ENCODE measurements at places on chromosomes 5 and 9. TPM values are rescaled to one million over a fixed set of nuclear protein-coding genes. Genes with fewer than 3 reads are reported as not detected.

The NPM1 gene
- 2,729 TPM for total RNA-seq

The SELENOP gene
- not detected for total RNA-seq

The STC2 gene
- total RNA-seq, result 25.4 TPM

The SHC3 gene
- not detected for total RNA-seq

The BBLN gene
- total RNA-seq, result 106 TPM

The PCDHGB3 gene
- 0.66 TPM for total RNA-seq

The GRIA1 gene
- total RNA-seq, result not detected

The ANKDD1B gene
- 0.22 TPM for total RNA-seq

The ZFP37 gene
- total RNA-seq, result 0.32 TPM

The OR13C3 gene
- total RNA-seq, result not detected

The SLC6A19 gene
- not detected for total RNA-seq

The CCIN gene
- total RNA-seq, result not detected

The ZNF366 gene
- not detected for total RNA-seq

DNA sequence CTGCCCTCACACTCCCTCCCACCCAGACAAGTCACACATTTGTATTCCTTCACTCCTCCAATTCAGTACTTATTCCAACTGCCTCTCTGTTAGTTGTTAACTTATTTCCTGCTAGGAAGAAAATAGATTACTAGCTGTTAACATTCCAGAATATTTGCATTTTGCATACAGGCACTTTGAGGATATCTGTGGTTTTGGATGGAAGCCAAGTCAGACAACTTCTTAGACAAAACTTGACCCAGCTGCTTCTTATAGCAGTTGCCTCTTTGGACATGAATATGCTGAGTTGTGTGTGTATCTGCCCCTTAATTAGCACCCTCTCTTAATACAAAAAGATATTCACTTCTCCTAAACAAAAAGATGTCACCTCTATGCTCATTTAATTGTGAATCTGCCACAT lies 1280.6 kb upstream of the ACO1 start:
- no peak overlapping the region for H3K4me3 ChIP-seq
- H3K36me3 ChIP-seq, result no peaks in the 10 kb centered on the region
- DNase-seq, result no peak
- H3K4me1 ChIP-seq, result no peaks in the 10 kb centered on the region
- peaks cover 3% of the 10 kb centered on the region for H3K27me3 ChIP-seq

DNA sequence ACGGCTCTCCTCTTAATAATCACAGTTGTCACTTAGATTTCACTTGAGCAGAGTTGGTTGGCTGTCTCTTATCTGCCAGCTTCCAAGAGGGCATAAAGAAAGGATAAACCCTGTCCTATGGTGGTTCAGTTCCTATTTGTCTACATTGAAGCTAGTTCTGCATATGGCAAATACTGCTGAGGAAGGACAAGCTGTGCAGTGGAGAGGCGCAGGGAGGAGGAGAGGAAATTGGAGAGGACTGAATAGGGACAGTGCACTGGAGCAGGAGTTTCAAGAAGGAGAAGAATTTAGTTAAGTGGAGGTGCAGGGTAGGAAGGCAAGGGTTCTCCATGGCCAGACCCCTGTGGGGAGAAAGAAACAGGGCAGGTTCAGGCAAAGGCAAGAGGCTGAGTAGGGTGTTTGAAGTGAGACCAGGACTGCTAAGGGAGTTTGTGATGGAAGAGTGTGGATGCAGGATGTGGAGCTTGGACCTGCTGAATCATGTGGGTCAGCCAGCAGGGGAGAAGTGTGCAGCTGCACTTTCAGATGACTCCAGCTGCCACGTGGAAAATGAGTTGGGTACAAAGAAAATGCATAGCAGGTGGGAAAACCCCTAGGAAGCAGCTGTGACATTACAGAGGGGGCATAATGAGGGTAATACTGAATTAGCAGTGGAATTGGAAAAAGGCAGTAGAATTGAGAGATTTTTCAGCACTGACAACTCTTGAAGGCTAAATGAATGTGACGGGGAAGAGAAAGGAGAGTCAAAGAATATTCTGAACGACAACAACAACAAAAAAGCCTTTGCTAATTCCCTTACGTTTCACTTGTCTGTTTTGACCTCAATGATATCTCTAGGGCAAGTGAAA lies 66.8 kb downstream of the MAMDC2 start:
- no peak overlapping the region for H3K27ac ChIP-seq
- peaks cover 15% of the 10 kb centered on the region for H3K4me1 ChIP-seq
- no peaks in the 10 kb centered on the region for H3K36me3 ChIP-seq
- peaks cover 7% of the 10 kb centered on the region for H3K27me3 ChIP-seq

DNA sequence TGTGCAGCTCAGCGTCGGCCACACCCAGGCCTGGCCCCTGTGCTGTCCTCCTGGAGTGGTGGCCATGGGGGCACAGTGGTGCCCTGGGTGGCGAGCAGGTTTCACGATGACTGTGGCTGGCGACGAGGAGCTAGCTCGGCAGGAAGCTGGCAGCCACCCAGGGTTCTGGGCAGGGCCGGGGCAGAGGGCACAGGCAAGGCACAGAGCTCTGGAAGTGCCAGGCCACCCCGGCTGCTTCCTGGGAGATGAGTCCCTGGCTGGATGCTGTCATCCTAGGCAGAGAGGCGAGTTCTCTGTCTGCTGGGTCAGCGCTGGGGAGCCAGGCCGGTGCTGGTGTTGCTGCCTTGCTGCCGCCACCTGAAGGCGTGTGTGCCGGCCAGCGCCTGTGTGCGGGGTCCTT lies 51.7 kb downstream of the RXRA start:
- H3K4me1 ChIP-seq, result peaks cover 10% of the 10 kb centered on the region
- H3K4me3 ChIP-seq, result no peak overlapping the region
- H3K27ac ChIP-seq, result no peak overlapping the region
- H3K36me3 ChIP-seq, result no peaks in the 10 kb centered on the region

- no peak overlapping the region for H3K27ac ChIP-seq
- H3K4me3 ChIP-seq, result no peak overlapping the region
- H3K4me1 ChIP-seq, result peaks cover 6% of the 10 kb centered on the region
- H3K27me3 ChIP-seq, result peaks cover 4% of the 10 kb centered on the region
Measured at GRCh38 chr5:132365213-132365612, 4.3 kb upstream of the SLC22A5 start.

DNA sequence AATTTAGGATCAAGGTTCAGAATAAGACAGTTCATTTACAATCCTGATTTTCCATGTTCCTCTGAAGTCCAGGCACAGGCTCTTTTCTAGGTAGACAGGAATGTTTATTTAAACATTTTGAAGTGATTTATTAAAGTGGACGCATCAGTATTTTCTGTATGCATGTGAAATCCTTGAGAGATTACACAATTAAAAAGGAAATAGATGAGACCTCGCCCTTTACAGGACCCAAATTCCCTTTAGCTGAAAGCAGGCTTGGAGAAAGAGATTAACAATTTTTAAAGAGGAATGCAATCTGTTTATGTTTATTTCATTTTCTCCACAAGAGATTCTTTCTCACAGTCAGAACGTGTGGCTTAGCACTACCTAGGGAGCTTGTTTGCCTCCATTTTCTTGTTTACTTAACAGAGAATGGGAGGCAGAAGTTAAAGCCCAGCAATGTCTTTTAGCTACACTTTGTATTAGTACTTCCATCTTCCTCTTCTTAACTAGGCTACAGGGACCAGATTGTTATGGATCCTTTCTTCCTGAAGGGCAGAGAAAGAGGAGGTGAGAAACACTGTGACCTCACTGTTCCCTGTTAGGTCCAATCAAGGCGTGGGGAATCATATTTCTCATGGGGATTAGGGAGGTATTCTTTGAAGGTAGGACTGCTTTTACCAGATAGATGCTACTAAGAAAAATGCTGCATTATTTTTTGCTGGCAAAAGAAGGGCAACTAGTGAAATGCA lies 416.0 kb downstream of the SH3GL2 start:
- no peaks in the 10 kb centered on the region for H3K36me3 ChIP-seq
- H3K27me3 ChIP-seq, result no peaks in the 10 kb centered on the region
- H3K27ac ChIP-seq, result no peak overlapping the region
- no peaks in the 10 kb centered on the region for H3K4me1 ChIP-seq

DNA sequence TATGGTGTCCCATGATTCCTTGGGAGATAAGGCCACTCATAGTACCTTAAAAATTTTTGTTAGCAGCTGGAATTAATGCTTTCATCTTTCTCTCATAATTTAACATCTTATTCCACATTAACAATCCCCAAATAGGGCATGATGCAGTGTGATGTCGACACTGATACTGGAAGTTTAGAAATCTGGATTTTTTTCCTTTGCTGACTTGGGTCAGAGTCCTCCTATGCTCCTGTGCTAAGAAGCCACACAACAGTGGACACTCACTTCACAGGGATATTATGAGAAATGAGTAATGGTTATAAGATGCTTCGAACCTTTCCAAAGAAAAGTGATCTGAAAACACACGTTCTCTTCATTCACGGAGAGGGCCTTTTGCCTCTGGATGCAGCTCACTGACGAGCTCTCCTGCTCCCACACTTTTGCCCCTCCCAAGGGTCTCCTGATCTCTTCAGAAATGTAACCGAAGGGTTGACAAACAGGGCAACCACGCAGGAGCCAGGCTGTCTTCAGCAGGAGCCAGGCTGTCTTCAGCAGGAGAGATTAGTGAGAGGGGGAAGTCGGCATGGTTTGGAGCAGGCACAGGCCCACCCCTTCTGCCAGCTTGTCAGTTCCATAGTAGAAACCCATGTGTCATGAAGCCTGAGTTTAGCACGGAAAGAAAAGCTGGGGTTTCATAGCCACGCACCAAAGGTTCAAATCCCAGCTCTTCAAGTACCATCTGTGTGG lies 247.8 kb downstream of the AOPEP start:
- H3K36me3 ChIP-seq, result no peaks in the 10 kb centered on the region
- DNase-seq, result no peak
- H3K27me3 ChIP-seq, result peaks cover 2% of the 10 kb centered on the region
- H3K4me3 ChIP-seq, result no peak overlapping the region
- no peak overlapping the region for H3K27ac ChIP-seq
- H3K4me1 ChIP-seq, result no peaks in the 10 kb centered on the region

- H3K36me3 ChIP-seq, result peaks cover 22% of the 10 kb centered on the region
- H3K4me1 ChIP-seq, result peaks cover 12% of the 10 kb centered on the region
- H3K27ac ChIP-seq, result no peak overlapping the region
- DNase-seq, result no peak
- no peak overlapping the region for H3K4me3 ChIP-seq
- H3K27me3 ChIP-seq, result no peaks in the 10 kb centered on the region
Measured at GRCh38 chr5:151739395-151739794, 19.0 kb downstream of the ATOX1 start.

- no peaks in the 10 kb centered on the region for H3K36me3 ChIP-seq
- no peak overlapping the region for H3K27ac ChIP-seq
- peaks cover 6% of the 10 kb centered on the region for H3K27me3 ChIP-seq
- H3K4me1 ChIP-seq, result no peaks in the 10 kb centered on the region
Measured at GRCh38 chr5:141709699-141710267, 27.8 kb upstream of the ARAP3 start.

DNA sequence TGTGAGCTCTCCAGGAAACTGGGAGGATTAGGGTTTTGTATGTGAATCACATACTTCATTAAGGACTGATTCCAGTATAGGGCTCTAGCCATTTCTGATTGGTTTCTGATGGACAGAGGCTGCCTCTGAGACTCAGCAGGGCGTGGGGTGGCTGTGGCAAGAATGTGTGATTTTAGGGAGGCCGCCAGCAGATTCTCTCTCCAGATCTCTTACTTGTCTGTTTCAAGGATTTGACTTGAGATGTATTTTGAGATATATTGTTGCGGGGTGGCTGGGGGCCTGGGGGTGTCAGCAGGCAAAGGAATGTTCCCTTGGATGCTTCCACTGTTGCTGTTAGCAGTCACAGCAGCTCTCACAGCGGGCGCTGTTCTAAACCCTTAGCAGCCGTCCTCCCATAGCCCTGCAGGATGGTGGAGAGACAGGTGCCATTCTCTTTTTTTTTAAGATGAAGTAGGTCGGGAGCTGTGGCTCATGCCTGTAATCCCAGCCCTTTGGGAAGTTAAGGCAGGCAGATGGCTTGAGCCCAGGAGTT lies 8.0 kb upstream of the HNRNPAB start:
- H3K36me3 ChIP-seq, result no peaks in the 10 kb centered on the region
- H3K4me3 ChIP-seq, result no peak overlapping the region
- H3K27me3 ChIP-seq, result peaks cover 31% of the 10 kb centered on the region
- H3K27ac ChIP-seq, result no peak overlapping the region
- no peak for DNase-seq
- H3K4me1 ChIP-seq, result peaks cover 20% of the 10 kb centered on the region

GRCh38 chr9:115192280-115192679 lies 74.3 kb upstream of the TNC start:
- no peak overlapping the region for H3K27ac ChIP-seq
- no peak for DNase-seq
- H3K36me3 ChIP-seq, result no peaks in the 10 kb centered on the region
- H3K4me3 ChIP-seq, result no peak overlapping the region

DNA sequence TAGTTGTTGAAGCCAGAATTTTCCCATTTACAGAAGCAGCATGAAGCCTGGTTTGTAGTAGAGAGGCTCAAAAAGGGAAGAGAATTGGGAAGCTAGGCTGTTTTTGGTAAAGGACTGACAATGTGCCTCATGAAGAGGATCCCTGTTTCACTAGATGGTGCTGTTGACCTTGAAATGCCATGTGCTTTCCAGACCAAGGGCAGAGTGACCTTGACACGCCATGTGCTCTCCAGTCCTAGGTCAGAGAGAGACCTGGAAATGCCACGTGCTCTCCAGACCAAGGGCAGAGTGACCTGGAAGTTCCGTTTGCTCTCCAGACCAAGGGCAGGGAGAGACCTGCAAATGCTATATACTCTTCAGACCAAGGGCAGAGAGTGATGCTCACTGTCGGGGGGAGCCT lies 32.0 kb downstream of the UNC13B start:
- no peaks in the 10 kb centered on the region for H3K27me3 ChIP-seq
- H3K36me3 ChIP-seq, result no peaks in the 10 kb centered on the region
- no peaks in the 10 kb centered on the region for H3K4me1 ChIP-seq
- H3K27ac ChIP-seq, result no peak overlapping the region
- DNase-seq, result no peak
- H3K4me3 ChIP-seq, result no peak overlapping the region

DNA sequence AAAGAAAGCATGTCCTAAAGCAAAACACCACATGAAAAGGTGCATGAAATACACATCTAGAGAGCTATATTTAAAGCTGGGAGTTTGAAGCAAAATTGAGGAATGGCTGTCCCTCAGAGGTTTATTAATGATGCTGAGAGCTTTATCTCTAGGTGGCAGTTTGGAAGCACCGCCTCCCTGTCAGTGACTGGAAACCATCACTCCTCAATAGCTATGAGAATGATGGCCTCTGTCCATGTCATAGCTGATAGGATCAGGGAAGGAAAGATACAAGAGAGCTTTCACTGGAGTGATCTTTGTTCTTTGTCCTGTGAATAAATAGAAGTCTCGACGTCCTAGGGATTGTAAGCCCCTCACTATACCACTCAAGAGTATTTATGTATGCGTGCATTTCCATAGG lies 110.5 kb downstream of the NUDT12 start:
- no peak for DNase-seq
- H3K4me1 ChIP-seq, result no peaks in the 10 kb centered on the region
- no peak overlapping the region for H3K27ac ChIP-seq
- H3K4me3 ChIP-seq, result no peak overlapping the region
- peaks cover 3% of the 10 kb centered on the region for H3K27me3 ChIP-seq

- no peak overlapping the region for H3K27ac ChIP-seq
- no peak overlapping the region for H3K4me3 ChIP-seq
- peaks cover 15% of the 10 kb centered on the region for H3K27me3 ChIP-seq
Measured at GRCh38 chr9:124248960-124249359, 8.8 kb upstream of the NEK6 start.

DNA sequence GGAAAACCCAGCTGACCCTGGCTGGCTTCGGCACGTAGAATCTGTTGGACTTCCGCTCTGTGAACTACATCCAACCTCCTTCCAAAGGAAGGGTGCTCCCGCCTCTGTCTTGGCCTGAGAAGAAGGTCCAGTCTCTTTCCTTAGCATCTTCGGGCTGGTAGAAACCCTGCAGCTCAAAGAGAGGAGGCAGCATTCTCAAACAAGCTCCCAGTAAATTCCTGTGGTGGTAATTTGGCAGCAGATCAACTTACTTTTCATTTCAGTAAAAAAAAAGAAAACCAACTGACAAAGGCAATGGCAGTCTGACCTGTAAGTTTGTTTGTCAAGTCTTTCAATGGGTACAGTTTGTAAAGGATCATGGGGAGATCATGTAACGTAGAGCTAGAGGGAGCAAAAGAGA lies 176.7 kb downstream of the MED10 start:
- no peaks in the 10 kb centered on the region for H3K4me1 ChIP-seq
- H3K4me3 ChIP-seq, result no peak overlapping the region

Data from activated T-helper 1 cell treated with anti-CD3 and anti-CD28 coated beads, Interleukin-12 subunit alpha, Interleukin-12 subunit beta, Interleukin-2, Interleukin-4 antibody, amounts not matched to agents 30 ng/mL and 10 ng/mL and 1 ng/mL, durations not matched to agents 14 hours and 24 hours and 36 hours (primary cell).